ENCODE measurements at places on chromosomes 2 and 18.

- peak; percentile 42 for DNase-seq
Measured at GRCh38 chr2:106885971-106886915, at the start of gene ST6GAL2. Gene ST6GAL2 (minus strand): TSS chr2:106886167. CDS start chr2:106843977, 42,190 bp downstream.

DNA sequence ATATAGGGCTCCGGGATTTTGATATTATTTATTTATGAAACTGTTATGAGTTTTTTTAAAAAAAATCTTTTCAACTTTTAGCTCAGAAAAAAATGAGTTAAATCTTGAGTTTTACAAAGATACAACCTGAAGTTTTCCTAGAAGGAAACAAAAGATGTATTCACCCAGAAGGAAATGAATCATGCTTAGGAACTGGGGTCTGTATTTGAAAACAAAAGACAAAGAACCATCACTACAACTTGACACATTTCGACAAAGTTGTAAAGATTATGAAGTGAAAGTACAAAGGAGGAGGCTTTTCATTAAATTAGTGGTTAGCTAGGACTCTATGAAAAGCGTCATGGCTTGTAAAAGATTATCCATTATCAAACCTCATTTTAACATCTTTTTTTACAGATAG is 143.3 kb downstream of the PDE1A start:
- DNase-seq: no peak

GRCh38 chr2:197358931-197359330 is 48.4 kb upstream of the ANKRD44 start:
- DNase-seq: peak; percentile 27

DNA sequence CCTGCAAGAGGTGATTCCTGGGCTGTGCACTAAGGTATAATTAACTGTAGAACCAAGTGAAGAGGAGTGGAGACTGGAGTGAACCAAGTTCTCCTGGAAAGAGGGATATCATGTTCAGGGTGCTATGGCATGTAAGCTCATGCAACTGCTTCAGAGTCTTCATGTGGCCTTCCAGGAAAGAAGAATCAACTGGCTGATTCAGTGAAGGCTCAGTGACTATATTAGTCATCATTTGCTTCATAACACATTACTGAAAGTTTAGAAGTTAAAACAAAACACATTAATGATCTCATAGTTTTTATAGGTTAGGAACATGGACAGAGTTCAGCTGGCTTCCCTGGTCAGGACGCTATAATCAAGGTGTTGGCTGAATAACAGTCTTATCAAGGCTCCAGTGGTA is 1200.8 kb upstream of the GYPC start:
- no peak for DNase-seq

- no peak for DNase-seq
Measured at GRCh38 chr2:219512524-219513216, 1.6 kb upstream of the ASIC4 start.

DNA sequence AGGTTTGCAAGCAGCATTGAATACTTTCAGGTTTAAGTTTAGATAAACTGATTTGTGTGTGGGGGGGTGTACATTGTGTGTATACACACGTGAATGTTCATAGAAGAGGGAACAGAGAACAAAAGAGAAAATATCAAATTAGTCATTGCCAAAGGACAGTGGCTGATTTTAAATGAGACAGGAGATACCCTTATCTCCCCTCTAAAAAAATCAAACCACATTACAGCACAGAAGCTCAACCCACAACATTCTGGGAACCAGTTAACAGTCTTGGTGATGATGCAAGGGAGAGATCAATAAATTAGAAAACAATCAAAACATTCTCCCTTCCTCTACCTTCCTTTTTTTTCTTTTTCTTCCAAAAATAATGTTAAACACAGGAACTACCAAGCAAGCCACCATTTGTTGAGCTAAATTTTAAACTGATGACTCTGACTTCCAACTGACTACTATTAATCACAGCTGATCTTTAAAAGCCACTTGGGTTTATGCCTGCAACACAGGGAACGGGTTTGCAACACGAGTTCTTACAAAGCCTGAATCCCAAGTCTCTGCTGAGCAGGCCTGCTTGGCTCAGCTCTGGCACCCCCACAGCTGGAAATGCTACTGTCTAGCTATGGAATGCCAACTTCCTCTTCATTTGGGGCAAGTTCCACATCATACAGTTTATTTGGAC is 119.2 kb upstream of the ACVR1C start:
- DNase-seq: peak; percentile 72

GRCh38 chr2:188450732-188451483 is 159.2 kb downstream of the GULP1 start:
- DNase-seq: peak; percentile 21

DNA sequence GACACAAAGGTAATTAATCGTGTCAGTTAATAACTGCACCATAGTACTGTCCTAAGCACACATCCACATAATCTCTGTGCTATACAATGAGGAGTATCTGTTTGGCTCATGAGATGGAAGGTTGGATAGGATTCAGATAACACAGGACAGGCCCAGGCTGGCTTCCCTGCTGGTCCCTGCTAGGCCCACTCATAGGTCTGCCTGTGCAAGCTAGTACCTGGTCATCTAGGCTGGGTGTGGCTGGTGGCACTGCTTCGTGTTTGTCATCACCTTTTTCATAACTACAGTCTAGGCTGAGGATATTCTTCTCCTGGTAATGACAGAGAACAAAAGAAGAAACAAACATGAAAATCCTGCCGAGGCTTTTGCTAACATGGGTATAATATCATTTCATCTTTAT is 392.8 kb downstream of the TRIB2 start:
- DNase-seq: no peak

GRCh38 chr2:137255990-137256389 is 490.6 kb downstream of the THSD7B start:
- DNase-seq: peak; percentile 22

GRCh38 chr2:43136876-43137275 is 89.5 kb downstream of the ZFP36L2 start:
- DNase-seq: no peak

DNA sequence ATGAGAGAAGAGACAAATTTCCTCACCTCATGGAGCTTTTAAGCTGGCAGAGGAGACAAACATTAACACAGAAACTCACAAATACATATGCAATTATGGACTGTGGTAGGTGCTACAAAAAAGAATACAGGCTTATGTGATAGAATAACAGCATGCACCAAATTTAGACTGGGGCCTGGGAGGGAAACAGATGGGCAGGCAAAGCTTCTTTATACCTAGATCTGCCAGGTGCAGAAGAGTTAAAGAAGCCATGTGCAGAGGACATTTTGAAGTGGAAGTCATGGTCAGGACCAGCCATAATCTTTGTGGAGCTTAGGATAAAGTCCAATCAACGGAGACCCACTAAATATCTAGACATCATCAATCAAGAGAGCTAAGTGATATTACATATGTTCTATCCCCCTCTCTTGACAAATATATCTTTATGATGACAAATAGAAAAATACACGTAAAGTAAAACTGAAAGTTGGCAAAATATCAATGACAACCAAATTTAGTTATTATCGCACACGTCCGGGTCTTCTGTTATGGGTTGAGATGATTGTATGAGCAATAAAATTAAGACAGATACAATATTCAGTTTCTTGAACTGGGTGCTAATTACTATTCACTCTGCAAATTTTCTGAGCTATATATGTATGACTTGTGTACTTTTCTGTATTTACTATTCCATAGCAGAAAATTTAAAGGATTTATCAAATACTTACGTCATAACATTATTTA is 44.1 kb downstream of the CD28 start:
- DNase-seq: no peak

DNA sequence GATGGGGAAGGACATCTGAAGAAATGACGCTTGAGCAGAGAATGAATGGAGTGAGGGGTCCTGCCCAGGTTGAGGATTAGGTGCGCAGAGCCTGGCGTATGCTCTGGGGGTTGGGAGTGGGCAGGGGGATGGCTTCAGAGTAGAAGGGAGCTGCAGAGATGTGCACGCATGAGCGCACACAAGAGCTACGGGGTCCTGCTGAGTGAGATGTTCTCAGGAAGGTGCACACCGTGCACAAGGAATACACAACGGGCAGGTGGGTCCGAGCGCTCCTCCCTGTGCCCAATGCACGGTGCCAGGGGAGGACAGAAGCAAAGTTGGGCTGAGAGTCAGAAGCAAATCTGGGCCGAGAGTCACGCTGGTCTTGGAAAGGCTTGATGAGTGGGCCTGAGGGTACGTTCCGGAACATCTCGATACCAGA is 25.5 kb downstream of the TWIST2 start:
- no peak for DNase-seq

- DNase-seq: peak; percentile 73
Measured at GRCh38 chr2:118089139-118089800, 999 bp downstream of the INSIG2 start.

- DNase-seq: no peak
Measured at GRCh38 chr2:194926873-194927272, 730.2 kb upstream of the SLC39A10 start.

- no peak for DNase-seq
Measured at GRCh38 chr2:16960579-16960978, 294.9 kb upstream of the CYRIA start.

GRCh38 chr18:28002841-28003240 is 174.1 kb downstream of the CDH2 start:
- no peak for DNase-seq

- peak; percentile 33 for DNase-seq
Measured at GRCh38 chr2:64797881-64798575, 144.3 kb upstream of the SERTAD2 start.

- peak; percentile 100 for DNase-seq
Measured at GRCh38 chr2:96816127-96816835, at the start of gene CNNM3. Gene CNNM3 (plus strand): TSS chr2:96816268. CDS start chr2:96816278, 10 bp downstream.

- DNase-seq: no peak
Measured at GRCh38 chr18:13688191-13689136, 37.9 kb downstream of the FAM210A start.

DNA sequence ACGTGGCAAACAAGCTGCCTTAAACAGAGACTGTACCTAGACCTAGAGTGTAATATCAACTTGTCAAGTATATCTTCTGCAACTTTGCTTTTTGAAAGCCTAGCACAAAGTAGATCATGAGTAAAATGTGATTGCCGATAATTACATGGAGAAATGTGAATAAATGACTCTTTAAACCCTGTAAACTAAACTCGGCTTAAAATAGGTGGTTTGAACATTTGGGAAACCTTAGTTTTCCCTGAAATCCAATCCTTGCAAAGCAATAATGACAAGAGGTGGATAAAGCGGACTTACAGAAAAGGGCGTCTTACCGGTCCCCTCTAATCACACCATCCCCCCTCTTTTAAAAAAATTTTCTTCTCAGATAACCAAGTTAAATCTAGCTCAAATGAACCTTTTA is 549 bp upstream of the PSMD14 start:
- no peak for DNase-seq

DNA sequence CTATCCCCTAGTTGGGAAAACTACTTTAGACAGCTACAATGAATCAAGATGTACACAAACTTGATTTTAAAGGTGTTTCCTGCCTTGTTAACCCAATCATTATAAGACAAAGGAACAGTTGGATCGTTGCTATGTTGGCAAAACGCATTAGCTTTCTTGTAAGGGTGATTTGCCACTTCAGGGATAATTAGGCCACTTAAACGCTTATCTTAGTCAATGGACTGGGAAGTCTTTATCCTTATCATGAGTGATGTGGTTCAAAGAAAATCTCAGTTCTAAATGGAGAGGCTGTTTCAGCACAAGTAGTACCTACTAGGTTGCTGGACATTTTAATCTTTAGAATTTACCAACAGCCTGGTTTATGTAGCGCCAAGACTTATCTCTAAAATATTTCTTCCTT is 406.1 kb upstream of the MEX3C start:
- no peak for DNase-seq

All from GM03348 (cell line).